ENCODE measurements at places on chromosomes 12 and 14.
A peak's percentile ranks its signal among the peaks of the same experiment; 100 is the strongest.

- peak; percentile 78 for DNase-seq
These were observed at the start of gene FKBP11 for GRCh38 chr12:48925304-48926011. TSS of gene FKBP11 (minus strand) at chr12:48925492. CDS start at chr12:48925428, 64 bp downstream.

- DNase-seq: no peak
These were observed 142.9 kb downstream of the ASCL1 start for GRCh38 chr12:103100257-103100831.

- no peak for DNase-seq
These were observed 48.8 kb upstream of the MTERF2 start for GRCh38 chr12:107035733-107036132.

DNA sequence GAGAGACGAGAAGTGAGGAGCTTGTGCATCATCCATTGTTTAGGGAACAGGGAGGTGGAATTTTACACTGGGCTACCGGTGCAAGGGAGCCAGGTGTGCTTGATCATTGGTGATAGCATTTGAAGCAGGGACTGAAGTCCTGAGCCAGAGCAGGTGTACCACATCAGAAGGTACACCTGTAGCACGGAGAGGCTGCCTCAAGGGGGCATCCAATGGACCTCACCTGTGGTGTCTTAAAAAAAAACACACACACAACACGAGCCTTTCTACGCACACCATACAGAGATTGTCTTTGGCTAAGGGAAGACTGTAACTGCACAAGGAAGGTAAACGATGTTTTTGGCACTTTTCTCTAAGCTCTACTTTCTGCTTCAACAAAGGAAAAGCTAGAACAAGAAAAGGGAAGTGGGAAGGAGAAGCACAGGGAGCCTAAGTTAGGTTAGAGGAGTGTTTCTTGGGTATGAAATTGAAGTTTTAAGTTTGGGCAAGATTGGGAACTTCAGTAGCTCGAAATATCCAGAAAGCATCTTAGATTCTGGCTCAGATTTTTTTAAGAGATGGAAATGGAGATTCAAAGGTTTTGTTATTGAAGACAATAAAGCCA, 334.3 kb upstream of the FBXO33 start:
- DNase-seq: no peak

DNA sequence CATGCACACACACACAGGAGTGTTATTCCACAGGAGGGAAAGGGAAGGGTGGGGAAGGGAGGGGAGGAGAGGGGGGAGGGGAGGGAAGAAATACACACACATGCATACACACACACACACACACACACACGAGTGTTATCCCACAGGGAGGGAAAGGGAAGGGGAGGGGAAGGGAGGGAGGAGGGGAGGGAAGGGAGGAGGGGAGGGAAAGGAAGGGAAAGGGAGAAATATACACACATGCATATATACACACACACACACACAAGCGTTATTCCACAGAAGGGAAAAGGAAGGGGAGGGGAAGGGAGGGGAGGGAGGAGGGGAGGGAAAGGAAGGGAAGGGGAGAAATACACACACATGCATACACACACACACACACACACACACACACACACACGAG, 19.6 kb upstream of the FBRSL1 start:
- no peak for DNase-seq

- DNase-seq: no peak
These were observed 31.9 kb downstream of the NOPCHAP1 start for GRCh38 chr12:105018012-105018411.

DNA sequence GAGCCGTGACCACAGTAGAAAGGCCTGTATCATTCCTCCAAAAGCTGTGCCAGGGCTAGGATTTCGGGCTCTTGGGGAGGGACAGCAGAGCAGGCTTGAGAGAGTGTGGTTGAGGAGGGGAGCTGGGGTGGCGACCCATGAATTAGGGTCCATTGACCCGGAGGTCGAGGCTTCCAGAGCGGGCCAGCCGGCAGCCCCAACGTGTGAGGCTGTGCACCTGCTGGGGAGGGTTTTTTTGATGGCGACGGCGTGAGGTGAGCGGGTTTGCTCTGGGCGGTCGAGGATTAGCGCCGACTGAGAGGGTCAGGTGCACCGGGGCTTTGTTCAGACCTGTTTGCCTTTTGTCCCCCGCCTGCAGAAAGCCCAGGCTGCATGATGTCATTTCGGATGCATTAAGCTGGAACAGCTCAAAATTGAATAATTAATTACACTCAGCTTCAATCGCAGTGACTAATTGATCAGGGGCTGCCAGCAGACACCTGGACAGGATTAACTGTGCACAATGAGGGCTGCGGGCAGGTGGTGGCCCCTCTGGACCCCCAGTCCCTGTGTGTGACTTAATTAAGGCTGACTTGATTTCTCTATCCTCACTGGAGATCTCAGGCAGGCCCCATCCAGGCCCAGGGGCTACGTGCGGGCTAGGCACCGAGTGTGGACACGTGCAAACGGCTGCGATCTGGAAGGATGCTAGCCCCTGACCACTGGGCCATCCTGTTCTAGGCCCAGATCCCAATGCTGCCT, 42.1 kb upstream of the MEG3 start:
- no peak for DNase-seq

All from B cell (primary cell).